ENCODE measurements at places on chromosomes 3 and 15.

DNA sequence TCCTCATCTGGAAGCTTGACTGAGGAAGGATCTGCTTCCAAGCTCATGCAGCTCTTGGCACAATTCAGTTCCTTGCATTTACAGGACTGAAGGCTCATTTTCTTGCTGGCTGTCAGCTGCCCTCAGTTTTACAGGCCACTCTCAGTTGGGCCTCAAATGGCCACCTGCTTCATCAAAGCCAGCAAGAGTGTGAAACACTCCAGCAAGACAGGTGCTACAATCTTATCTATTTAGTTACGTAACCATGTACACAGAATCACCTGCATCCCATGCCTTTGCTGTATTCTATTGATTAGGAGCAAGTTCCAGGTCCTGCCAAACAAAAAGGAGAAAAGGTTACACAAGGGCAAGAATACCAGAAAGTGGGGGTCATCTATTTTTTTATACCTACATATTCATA is 40.8 kb downstream of the RHCG start:
- DNase-seq = no peak

DNA sequence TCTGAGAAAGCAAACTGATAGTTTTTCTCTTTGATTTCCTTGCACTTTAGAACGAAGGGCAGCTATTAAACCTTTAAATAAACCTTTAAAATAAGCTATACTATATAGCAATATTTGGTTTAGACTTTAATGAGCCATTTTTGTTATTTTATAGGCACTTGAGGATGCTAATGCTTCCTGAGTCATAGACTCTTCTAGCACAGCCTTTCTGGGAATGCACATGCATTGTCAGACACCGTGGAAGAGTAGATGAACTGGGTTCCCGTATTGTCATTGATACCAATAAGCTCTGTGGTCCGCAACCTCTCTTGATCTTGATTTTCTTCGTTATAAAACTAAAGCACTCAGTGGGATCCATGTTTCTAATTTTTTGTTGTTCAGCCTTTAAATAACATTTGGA is 27.6 kb downstream of the CERS3 start:
- DNase-seq = no peak

- DNase-seq = no peak
Measured at GRCh38 chr15:80326270-80326669, 74.3 kb upstream of the CTXND1 start.

DNA sequence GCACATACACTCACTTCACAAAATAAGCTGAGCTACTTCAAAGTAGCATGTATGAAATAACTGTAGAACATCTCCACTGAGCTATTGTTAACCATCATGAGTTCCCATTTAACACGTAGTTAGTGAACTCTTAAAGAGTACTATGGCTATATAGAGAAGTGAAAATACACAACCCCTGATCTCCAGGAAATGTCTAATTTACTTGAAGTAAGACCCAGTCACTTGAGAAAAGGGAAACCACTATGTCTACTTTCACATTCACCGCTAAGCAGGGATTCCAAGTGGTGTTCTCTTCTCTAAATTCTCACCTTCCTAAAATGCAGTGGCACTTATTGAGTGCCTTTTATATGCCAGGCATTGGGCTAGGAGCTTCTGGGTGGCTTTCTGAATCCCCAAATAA is 35.0 kb upstream of the COLQ start:
- DNase-seq = no peak

- no peak for DNase-seq
Measured at GRCh38 chr15:47551079-47551478, 166.2 kb upstream of the SEMA6D start.

GRCh38 chr15:95584088-95584487 is 746.4 kb upstream of the NR2F2 start:
- DNase-seq = no peak

- no peak for DNase-seq
Measured at GRCh38 chr3:38632989-38633388, 16.5 kb downstream of the SCN5A start.

DNA sequence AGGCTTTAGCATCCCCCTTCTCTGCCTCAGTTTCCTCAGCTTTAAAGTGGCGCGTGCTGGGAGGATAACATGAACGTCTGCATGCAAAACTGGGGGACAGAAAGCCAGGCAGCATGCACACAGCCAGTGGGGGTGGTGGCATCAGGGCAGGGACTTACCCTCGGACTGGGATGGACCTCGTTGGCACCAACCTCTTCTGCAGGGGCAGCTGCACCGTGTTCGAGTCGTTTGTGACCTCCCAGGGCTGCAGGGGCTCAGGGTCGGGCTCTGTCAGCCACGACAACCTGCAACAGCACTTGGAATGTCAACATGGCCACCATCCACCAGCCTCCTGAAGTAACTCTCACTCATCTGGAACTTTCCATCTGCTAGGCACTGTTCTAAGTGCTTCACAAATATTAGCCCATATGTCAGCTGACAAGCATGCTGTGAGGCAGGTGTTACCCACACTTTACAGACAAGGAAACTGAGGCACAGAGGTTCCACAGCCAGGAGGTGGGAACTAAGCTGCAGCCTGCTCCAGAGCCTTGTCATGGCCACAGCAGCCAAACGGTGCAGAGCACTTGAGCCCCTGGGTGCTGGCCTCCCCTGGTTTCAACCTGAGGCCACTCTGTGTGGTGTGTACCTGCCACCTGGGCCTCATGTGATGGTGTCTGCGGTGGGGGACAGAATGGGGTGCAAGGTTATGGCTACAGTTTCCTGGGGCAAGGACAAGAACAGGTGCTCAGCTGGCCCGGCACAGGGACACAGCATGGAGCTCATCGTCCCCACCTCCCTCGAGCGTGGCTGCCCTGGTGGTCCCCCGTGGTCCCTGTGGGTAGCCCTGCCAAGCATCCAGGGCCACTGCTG is 6.7 kb downstream of the C3orf22 start:
- DNase-seq = no peak

DNA sequence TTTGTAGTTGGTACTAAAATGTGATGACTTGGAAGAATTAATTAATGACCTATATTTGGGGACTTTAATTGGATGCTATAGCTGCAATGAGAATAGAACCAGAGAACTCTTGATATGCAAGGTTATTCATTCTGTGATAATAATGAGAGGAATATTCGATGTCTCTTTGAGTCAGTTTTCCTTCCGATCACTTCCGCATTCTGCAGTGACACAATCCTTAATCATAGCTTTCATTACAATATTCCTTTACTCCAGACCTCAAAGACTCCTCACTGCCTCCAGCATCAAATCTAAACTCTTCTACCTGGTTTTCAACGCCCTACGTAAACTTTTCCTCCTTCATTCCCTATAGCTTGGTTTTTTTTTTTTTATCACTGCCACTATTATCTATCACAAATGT is 21.6 kb downstream of the B3GNT5 start:
- DNase-seq = no peak

- no peak for DNase-seq
Measured at GRCh38 chr3:41394896-41395295, 195.6 kb downstream of the CTNNB1 start.

All from activated T-helper 9 cell treated with anti-CD3 and anti-CD28 coated beads, Interleukin-2, amount 50 U/mL, for 16 hours (primary cell).